ENCODE measurements at places on chromosomes 5 and 9. TPM values are rescaled to one million over a fixed set of nuclear protein-coding genes. Genes with fewer than 3 reads are reported as not detected.

GRCh38 chr5:55308254-55308836 is 556 bp downstream of the MTREX start:
- no peaks in the 10 kb centered on the region for H3K36me3 ChIP-seq
- peak overlapping the region; percentile 83 for H3K27ac ChIP-seq
- peaks cover 24% of the 10 kb centered on the region for H3K4me1 ChIP-seq
- H3K27me3 ChIP-seq, result no peaks in the 10 kb centered on the region
- no peak for DNase-seq
- H3K4me3 ChIP-seq, result peak overlapping the region; percentile 70

DNA sequence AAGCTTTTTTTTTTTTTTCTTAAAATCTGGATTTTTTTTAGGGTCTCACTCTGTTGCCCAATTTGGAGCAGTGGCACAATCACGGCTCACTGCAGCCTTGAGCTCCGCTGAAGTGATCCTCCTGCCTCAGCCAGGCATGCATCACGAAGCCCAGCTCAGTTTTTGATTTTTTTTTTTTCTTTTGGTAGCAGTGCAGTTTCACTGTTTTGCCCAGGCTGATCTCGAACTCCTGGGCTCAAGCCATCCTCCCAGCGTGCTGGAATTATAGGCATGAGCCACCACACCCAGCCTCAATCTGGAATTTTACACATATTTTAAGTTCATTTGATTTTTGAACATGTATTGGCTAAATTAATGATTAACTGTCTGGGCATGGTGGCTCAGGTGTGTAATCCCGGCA is 36.3 kb downstream of the TRIO start:
- H3K27me3 ChIP-seq, result no peaks in the 10 kb centered on the region
- no peak overlapping the region for H3K27ac ChIP-seq
- no peaks in the 10 kb centered on the region for H3K36me3 ChIP-seq
- no peak overlapping the region for H3K4me3 ChIP-seq
- DNase-seq, result no peak
- peaks cover 40% of the 10 kb centered on the region for H3K4me1 ChIP-seq

DNA sequence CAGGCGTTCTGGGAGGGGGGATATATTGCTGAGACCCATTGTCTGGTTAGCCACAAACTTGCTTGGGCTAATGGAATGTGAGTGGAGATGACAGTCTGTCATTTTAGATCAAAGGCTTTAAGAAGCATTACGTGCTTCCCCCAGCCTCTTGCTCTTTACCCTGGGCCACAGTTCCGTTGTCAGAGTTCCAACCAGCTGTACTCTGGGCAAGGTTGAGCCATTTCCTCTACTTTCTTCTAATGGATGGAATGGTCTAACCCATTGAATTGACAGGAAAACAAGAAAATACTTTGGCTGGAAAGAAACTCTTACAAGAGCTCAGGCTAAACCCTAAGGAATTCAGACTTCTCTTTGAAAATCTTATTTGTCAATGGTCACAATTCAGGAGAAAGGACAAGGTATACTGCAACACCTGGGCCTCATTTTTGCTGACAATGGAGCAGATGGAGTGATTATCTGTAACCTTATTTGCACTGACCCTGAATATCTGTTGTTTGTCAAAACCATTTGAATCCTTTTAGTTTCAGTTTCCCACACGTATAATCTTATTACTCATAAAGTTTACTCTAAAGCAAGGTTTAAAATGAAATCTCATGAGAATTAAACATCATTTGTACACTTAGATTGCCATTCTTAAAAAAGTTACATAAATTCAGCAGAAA is 231.4 kb downstream of the PDE4D start:
- DNase-seq, result no peak
- H3K4me3 ChIP-seq, result no peak overlapping the region
- no peaks in the 10 kb centered on the region for H3K36me3 ChIP-seq

- peaks cover 10% of the 10 kb centered on the region for H3K4me1 ChIP-seq
- DNase-seq, result no peak
- H3K36me3 ChIP-seq, result no peaks in the 10 kb centered on the region
- no peak overlapping the region for H3K4me3 ChIP-seq
- H3K27ac ChIP-seq, result no peak overlapping the region
These were observed 57.2 kb downstream of the RANBP6 start for GRCh38 chr9:5958273-5958672.

DNA sequence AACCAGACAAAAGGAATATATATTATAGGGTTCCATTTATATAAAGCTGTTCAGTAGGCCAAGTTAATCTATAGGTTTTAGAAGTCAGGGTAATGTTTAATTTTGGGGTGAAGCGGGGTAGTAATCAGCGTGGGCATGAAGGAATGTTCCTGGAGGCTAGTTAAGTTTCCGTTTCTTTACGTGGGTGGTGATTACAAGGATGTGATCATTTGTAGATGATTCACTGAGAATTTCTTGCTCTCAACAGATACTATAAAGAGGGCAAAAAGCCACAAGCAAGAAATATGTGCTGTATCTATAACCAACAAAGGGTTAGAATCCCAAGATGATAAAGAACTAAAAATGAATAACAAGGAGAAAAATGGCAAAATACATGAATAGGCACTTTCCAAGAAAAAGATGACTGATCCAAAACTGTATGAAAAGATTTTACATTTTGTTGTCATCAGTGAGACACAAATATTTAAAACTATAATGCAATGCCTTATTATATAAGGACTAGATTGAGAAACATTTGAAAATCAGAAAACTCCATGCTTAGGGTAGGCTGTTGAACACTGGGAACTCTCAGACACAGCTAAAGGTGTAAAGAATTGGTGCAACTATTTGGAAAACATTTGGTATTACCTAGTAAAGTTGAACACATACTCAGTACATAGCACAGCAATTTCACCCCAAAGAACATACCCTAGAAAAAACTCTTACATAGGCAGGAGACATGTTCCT is 224.3 kb upstream of the S1PR3 start:
- no peak overlapping the region for H3K4me3 ChIP-seq
- H3K4me1 ChIP-seq, result no peaks in the 10 kb centered on the region
- H3K27me3 ChIP-seq, result no peaks in the 10 kb centered on the region
- DNase-seq, result no peak
- H3K27ac ChIP-seq, result no peak overlapping the region

- no peak for DNase-seq
- H3K36me3 ChIP-seq, result no peaks in the 10 kb centered on the region
- H3K27ac ChIP-seq, result no peak overlapping the region
- no peaks in the 10 kb centered on the region for H3K4me1 ChIP-seq
- no peak overlapping the region for H3K4me3 ChIP-seq
These were observed 38.1 kb downstream of the AGXT2 start for GRCh38 chr5:35009657-35010056.

Gene IFNE
- total RNA-seq, result not detected

All from adrenal gland (tissue), 19 donors.